Midbrain (tissue), 1 donor: ENCODE measurements at places on chromosomes 3 and 15.

GRCh38 chr3:42061025-42061712 lies 30.0 kb upstream of the TRAK1 start:
- no peak for DNase-seq

- DNase-seq, result no peak
Measured at GRCh38 chr3:128466840-128467541, at the start of gene DNAJB8. DNAJB8 (minus strand) TSS chr3:128466890; CDS start chr3:128463245, 3,645 bp downstream.

DNA sequence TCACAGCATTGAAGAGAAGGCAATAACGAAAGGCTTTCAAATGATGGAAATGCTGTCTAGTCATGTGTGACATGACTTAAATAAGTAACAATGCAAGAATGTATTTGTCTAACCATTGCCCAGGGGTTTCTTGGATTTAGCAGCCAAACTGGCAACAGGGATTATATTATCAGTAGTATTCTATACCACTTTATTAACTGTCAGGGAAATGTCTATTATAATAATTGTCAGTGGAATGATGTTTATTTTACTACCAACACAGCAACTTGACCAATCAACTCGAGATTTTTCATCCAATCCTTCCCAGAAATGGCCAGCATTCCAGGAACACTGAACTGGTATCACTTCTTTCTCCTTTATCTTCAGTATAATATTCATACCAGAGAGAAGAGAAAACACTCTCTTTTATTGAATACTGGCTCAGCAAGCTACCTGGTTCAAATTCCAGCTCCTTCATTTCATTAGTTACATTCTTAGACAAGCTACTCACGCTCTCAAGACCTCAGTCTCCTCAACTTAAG lies 66.2 kb downstream of the FOXP1 start:
- no peak for DNase-seq

- no peak for DNase-seq
Measured at GRCh38 chr3:186996356-186996755, 66.0 kb downstream of the ST6GAL1 start.

DNA sequence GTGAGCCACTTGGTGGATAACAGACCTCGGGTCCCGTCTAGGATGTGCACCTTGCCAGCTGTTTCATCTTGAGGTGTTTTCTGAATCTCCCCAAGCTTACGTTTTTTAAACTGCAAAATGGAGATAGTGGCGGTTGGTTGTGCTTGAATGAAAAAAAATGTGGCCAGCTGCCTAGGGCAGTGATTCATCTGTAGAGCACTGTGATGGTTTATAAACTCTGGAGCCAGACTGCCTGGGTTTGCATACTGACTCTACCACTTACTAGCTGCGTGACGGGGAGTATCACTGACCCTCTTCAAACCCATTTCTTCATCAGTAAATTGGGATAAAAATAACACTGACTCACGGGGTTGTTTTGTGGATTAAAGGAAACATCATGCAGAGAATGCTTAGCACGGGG lies 159.1 kb downstream of the CHL1 start:
- DNase-seq, result no peak

DNA sequence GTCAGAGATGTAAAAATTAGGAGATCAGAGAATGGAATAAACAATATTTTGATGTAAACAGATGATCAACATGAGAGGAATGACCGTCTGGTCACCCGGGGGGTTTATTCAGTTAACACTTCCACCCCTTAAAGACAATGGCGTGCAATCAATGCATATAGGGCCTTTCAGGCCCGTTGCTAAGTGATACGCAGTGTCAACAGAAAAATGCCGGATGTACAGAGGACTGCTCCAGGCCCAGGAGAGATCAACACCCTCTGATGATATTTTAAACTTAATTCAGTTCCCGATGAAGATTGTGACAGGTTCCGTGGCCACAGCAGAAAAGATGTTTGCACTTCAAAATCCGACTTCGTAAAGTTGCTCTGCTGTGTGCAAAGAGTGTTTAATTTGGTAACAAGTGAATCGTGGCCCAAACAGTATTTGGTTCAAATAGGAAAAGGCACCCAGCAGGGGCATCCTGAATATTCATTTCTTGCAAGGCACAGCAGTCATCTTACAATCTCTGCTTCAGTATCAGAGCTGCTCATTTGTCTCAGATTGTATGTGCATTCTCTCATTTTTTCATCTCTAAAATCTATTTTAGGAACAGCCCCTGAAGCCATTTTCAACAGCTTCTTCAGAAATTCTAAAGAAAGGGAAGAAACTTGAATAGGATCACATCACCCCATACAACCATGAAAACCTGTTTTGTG lies 72.6 kb downstream of the FOXB1 start:
- DNase-seq, result no peak

- DNase-seq, result no peak
Measured at GRCh38 chr3:105401691-105402149, 35.0 kb downstream of the ALCAM start.

GRCh38 chr15:48437178-48437577 lies 105.9 kb downstream of the DUT start:
- DNase-seq, result no peak

GRCh38 chr3:160665784-160666526 lies 11.0 kb upstream of the ARL14 start:
- DNase-seq, result no peak
